GM23248 (cell line): ENCODE measurements at places on chromosomes 11 and 22. TPM values are rescaled to one million over a fixed set of nuclear protein-coding genes. Genes with fewer than 3 reads are reported as not detected.

GRCh38 chr11:78499971-78500370 is 74.7 kb downstream of the NARS2 start:
- H3K27me3 ChIP-seq: no peaks in the 10 kb centered on the region
- no peak overlapping the region for H3K27ac ChIP-seq
- H3K4me1 ChIP-seq: peaks cover 5% of the 10 kb centered on the region

DNA sequence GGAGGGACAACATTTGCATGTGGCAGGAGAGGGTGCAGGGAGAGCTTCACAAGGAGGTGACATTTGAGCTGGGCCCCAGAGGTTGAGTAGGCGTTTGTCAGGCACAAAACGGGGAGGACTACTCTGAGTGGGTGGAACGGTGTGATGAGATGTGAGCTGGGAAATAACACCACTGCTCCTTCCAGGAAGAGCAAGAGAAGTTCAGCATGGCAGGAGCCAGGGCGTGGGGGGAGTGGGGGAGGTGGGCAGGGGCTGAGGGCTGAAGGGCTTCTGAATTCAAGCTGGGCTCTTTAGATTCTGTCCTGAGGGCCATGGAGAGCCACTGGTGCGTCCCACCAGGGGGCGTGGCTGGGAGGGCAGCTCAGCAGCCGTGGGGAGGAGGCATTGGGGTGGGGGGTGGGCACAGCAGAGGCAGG is 54.2 kb downstream of the OTOG start:
- no peak overlapping the region for H3K27ac ChIP-seq
- no peaks in the 10 kb centered on the region for H3K27me3 ChIP-seq
- no peaks in the 10 kb centered on the region for H3K36me3 ChIP-seq

DNA sequence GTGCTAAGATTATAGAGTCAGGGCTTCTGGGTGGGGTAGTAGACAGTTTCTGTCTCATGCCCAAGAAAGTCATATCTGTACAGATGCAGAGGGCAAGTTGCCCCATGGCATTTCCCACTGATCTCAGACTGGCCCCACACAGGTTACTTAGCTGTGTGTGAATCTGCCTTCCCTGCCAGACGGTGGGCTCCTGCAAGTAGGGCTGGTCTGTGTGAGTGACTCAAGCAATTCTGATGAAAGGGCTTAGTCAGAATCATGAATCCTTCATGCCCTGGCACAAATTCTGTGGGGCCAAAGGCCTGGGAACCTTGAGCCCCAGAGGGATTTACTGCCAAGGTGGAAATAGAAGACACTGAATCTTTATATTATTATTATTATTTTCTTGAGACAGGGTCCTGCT is 30.4 kb downstream of the USH1C start:
- H3K27ac ChIP-seq: no peak overlapping the region
- H3K4me1 ChIP-seq: no peaks in the 10 kb centered on the region
- no peak overlapping the region for H3K4me3 ChIP-seq
- no peaks in the 10 kb centered on the region for H3K36me3 ChIP-seq
- peak; percentile 47 for DNase-seq
- peaks cover 8% of the 10 kb centered on the region; the same call in 1 of the 2 replicates for H3K27me3 ChIP-seq

The CFL1 gene
- 1,045 and 1,312 TPM in 2 replicates for total RNA-seq

The CARD16 gene
- not detected in 2 replicates for total RNA-seq
